Stimulated activated CD4-positive, alpha-beta T cell treated with anti-CD3 and anti-CD28 coated beads, Interleukin-15, amount 100 ng/mL, for 1 hour (primary cell): ENCODE measurements at places on chromosomes 11 and 22.

GRCh38 chr11:11584530-11584810 lies 37.3 kb downstream of the GALNT18 start:
- DNase-seq, result no peak

- no peak for DNase-seq
Observed at GRCh38 chr11:18368221-18368620, 26.1 kb upstream of the LDHA start.

- DNase-seq, result no peak
Observed at GRCh38 chr11:60378354-60378753, at the start of gene MS4A7. Gene MS4A7 (plus strand): TSS chr11:60378532. CDS start chr11:60383142, 4,610 bp downstream.

DNA sequence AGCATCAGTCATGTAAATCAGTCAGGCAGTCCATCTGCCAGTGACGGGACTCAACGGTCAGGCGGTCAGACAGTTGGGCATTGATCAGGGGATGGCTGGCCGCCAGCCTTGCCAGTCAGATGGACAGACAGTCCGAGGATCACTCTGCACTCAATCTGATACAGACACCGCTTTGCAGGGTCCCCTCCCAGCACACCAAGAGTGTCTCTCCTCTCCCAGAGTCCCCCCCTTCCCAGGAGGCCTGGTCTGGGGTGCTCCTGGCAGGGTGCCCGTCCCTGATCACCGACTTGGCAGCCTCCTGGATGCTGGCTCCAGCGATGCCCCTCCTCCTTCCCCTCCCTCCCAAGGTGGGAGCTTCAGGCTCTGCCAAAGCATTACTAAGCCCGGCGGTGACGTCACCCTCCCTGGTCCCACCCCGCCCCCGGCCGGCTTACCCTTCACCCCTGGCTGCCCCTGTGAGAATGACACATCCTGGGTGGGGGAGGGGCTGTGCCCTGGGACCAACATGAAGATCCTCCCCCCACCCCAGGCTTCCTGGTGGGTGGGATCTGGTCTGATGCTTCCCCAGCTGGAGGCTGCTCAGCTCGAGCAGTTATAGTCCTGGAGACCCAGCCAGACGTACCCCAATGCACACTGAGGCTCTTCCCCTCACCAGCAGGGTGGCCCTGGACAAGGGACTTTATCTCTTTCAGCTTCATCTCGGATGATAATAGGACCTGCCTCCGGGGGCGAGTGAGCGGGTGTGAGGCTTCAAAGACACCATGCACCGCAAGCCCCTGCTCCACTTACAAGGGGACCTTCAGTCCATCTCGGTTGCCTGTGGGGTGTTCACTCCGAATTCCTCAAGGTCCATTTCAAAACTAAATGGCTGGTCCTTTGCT lies 69.2 kb downstream of the CD82 start:
- DNase-seq, result no peak

DNA sequence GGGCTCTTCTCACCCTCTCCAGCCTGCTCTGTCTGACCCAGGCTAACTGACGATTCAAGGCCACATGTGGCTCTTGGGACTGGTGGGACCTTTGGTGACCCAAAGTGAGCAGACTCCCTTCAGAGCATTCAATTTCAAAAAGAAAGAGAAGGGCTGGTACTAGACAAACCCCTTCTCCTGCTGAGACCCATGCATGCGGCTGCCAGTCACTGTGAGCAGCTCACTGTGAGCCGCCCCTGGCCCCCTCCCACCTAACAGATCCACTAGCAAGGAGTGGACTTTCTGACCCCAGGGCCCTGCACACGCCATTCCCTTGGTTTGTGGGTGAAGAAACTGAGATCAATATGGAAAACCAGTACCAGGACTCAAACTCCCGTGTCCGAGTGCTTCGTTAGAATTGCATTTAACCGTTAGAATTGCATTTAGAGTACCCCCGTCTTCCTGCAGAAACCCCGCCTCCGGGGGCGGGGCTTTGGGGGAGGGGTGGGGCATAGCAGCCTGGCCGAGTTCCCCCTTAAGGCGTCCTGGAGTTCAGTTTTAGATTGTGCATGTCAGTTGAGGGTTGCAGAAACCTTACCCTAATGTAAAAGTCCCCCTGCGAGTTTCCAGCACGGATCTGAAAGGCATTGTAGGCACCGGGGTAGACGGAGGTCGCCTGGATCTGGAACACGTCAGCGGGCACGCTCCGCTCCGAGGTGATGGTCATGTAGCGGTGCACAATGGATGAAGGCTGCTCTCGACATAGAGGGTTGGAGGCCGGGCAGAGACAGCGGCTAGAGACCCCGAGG lies 5.1 kb downstream of the EFEMP2 start:
- no peak for DNase-seq

GRCh38 chr11:31387379-31387778 lies 17.7 kb downstream of the DNAJC24 start:
- DNase-seq, result no peak

DNA sequence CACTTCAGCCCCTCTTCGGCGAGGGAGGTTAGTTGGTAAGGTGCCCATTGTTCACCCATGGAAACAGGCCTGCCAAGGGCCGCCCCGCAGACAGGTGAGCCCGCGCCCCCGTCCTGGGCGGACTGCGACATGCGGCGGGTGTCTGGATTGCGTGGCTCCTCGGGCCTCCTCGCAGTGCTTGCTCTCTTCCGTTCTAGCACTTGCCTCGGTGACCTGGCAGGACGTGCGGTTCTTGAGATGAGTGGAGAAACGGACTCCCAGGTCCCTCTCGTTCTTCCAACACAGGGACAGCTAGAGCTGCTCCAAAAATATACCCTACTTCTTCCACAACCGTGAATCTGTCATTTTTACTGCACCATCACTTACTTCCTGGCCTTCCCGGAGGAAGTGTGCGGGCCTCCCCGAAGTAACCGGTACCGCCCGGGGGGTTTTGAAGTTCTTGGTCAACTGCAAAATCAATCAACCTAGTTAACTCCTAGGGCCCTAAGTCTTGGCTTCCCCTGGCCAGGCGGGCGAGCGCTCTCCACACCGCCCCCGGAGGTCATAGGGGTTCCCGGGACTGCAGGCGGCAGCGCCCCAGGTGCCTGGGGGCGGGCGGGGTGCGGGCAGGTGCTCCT lies 745 bp upstream of the ZBTB44 start:
- peak; percentile 18 for DNase-seq

- DNase-seq, result no peak
Observed at GRCh38 chr22:29801796-29802195, 34.6 kb downstream of the UQCR10 start.

DNA sequence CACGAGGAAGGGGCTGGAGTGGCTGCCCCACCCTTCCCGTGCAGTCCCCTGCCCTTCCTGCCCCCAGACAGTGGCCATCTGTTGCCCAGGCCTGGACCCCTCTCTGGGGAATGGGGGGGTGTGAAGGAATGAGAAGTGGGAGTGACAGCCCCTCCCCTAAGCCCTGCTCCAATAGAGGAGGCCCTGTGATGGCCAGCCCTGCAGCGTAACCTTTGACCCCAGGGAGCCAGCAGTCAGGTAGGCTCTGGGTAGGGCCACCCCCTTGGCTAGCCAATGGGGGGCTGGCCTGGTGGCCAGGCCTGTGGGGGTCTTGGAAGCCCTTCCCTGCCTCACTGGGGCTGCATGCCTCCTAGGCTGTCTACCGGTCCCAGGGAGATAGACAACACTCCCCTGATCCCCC lies 6.6 kb downstream of the FLRT1 start:
- no peak for DNase-seq

DNA sequence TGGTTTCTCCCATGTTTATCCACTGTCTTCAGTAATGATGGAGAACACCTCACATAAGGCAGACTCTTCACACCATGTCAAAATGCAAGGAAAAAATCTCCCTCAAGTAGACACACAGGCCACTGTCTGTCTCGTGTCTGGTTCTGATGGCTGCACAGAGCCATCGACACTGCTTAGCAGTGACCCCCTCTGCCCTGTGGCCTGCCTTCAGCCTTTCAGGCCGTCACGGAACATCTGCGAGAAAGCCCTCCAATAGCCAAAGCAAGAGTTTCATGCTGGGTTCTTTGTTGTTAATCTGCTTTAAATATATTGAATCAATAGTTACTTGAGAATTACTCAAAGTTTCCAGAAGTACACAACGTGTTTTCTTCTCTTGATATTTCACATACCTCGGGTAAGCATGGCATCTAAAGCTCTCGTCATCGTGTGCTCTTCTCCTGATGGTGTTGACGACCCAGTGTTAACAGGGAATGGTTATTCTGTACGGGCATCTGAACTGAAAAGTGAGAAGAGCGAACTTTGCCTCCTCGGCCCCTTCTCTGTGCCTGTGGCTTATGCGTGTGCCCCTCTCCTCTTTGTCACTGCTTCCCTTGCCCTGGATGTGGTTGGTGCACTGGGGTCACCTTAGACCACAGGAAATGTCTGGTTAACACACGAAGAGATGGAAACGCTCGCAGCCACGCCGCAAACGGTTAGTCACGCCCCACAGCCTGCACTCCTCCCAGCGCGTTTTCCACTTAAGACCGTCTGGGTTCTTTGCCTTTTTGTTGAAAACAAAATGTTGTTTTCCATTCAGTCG lies 33.4 kb upstream of the CTTN start:
- DNase-seq, result peak; percentile 29

DNA sequence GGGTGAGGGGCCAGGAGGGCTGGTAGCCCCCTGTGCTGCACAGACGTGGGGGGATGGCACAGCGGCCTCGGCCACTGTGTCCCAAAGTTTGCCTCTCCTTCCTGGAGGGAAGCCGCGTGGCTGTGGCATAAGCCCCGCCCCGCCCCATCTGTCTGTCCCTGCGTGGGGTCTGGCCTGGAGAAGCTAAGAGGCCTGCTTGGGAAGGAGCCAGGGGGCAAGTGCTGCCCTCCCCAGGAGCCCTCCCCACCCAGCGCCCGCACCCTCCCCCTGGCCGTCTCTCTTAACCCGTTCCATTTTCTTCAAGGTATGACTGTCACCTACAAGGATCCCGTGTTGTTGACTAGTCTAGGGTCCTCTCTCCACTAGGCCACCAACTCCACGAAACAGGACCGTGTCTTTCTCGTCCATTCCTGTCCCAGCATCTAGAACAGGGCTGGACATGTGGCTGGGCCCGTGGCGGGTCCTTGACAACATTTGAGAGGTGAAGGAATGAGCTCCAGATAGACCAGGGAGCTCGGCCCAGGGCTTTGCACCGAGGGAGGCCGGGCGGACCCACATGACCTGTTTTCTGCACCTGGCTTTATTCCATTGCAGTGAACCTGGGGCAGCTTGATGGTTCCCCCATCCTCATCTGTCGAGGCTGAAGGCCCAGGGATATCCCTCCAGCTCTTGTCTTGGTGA lies 428.0 kb downstream of the TBC1D22A start:
- no peak for DNase-seq

DNA sequence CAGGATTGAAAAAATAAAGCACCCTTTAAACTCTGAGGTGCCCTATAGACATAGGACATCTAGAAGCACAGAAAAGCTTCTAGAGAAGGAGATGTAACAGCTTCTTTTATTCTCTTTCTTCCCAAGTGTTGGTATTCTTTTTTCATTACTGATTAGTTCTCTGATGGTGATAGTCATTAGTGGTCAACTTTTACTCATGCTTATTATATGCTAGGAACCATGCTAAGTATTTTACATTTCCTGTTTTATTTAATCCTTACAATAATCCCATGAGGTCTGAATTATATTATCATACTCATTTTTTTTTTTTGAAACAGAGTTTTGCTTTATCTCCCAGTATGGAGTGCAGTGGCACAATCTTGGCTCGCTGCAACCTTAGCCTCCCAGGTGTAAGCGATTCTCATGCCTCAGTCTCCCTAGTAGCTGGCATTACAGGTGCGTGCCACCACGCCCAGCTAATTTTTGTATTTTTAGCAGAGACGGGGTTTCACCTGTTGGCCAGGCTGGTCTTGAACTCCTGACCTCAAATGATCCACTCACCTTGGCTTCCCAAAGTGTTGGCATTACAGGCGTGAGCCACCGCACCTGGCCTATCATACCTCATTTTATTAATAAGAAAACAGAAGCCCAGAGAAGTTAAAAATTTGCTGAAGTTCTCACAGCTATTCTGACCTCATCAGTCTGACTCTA lies 3.0 kb downstream of the C11orf52 start:
- no peak for DNase-seq

DNA sequence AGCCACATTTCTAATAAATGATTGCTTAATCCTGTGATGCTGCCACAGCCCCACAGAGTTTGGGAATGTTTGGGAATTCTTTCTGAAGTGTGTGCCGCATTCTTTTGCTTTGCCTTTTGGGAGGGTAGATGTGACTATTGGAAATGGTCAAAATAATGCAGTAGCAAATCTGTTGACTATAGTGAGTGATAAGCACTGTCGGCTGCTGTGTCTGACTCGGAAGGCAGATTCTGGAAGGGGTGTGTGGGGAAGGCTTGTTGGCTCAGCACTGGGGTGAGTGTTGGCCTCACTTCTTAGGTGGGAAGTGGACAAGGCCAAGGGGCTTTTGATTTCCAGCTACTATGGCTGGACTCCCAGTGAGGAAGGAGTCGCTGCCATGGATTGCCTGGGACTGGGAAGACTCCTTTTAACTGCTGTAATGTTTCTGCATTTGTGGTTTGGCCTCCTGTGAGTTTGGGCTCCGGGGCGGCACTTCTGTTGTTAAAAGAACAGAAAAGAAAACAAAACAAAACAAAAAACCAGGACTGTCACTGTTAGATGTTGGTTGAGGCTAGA lies 20.1 kb downstream of the ZBTB16 start:
- DNase-seq, result no peak

DNA sequence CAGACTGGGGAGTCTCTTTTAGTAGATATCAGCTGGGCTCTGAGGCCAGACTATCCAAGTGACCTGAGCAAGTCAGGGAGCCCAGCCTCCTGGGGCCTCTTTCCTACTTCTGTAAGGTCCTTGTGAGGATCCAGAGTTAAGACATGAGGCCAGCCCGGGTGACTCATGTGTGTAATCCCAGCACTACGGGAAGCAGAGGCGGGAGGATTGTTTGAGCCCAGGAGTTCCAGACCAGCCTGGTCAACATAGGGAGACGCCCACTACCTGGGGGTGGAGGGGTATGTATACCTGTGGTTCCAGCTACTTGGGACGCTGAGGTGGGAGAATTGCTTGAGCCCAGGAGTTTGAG lies 36.9 kb upstream of the POLA2 start:
- DNase-seq, result no peak

DNA sequence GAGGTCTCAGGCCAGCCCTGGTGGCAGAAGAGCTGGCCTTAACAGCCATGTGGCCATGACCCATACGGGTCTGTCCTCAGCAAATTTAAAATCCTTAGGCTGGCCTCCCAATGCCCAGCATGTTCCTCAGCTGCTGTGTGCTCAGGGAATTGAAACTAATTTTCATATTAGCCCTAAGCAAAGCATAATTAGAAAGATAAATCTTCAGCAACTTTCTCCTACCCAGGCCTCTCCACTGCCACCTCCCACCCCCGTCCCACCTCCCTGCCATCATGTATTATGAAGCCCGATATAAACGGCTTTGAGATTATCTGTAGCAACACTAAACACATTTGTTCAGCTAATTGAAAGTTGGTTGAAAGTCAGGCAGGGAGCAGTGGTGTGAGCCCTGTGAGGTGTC lies 178.8 kb upstream of the NTM start:
- no peak for DNase-seq

GRCh38 chr11:79678780-79679452 lies 238.1 kb upstream of the TENM4 start:
- DNase-seq, result no peak
